Activated T-cell treated with anti-CD3 and anti-CD28 coated beads, Interleukin-2, amount 50 U/mL, for 4 hours (primary cell): ENCODE measurements at places on chromosomes 3 and 15.

- DNase-seq, result no peak
Observed at GRCh38 chr3:17619968-17620367, 122.5 kb downstream of the TBC1D5 start.

- no peak for DNase-seq
Observed at GRCh38 chr15:37135225-37135624, 34.9 kb upstream of the MEIS2 start.

- DNase-seq, result no peak
Observed at GRCh38 chr3:142962520-142963233, 797 bp downstream of the PAQR9 start.

- DNase-seq, result no peak
Observed at GRCh38 chr3:197494366-197495058, 61.3 kb downstream of the BDH1 start.

DNA sequence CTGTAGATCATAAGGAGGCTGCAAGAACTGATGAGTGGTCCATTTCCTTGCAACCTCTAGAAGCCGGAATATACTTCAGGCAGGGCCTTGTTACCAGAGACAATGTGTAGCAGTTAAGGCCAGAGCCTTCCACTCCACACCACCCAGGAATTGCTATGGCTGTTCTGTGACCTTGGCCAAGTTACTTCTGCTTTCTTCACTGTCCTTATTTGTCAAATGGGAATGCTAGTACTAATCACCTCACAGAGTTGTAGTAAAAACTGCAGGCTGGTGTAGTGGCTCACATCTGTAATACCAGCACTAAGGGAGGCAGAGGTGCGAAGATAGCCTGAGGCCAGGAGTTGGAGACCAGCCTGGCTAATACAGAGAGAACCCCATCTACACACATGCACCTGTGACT lies 28.7 kb upstream of the RPN1 start:
- no peak for DNase-seq

GRCh38 chr3:118799303-118799702 lies 235.3 kb downstream of the IGSF11 start:
- no peak for DNase-seq

DNA sequence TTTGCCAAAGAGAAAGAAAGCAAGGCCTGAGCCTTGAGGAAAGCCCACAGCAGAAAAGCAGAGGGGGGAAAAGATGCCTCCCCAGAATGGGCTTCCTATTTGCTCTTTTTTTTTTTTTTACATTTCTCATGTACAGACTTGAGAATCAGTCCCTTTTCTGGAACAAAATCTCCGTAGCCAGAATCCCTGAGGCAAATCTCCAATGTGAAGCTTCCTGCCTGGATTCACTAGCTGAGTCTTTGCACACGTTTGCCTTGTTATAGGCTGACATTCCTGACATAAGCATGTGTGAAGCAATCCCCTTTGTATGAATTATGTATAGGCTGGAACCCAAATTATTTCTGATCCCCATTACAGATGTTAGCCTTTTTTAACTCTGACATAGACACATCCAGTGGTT lies 52.2 kb upstream of the ACTL6A start:
- no peak for DNase-seq

DNA sequence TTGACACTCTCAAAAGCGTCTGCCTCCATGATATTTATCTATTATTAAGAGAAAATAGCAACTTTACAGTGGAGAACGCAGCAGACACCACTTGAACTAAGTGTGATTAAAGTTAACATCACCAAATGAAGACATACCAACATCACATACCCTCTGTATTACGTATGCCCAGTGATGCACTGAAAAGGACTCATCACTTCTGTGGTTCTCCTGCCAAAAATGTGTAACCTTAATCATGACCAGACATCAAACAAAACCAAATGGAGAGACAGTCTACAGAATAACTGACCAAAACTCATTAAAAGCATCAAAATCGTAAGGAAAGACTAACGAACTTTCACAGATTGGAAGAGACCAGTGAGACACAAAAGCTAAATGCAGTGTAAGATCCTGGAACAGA lies 103.2 kb downstream of the PPP2R3A start:
- DNase-seq, result no peak

DNA sequence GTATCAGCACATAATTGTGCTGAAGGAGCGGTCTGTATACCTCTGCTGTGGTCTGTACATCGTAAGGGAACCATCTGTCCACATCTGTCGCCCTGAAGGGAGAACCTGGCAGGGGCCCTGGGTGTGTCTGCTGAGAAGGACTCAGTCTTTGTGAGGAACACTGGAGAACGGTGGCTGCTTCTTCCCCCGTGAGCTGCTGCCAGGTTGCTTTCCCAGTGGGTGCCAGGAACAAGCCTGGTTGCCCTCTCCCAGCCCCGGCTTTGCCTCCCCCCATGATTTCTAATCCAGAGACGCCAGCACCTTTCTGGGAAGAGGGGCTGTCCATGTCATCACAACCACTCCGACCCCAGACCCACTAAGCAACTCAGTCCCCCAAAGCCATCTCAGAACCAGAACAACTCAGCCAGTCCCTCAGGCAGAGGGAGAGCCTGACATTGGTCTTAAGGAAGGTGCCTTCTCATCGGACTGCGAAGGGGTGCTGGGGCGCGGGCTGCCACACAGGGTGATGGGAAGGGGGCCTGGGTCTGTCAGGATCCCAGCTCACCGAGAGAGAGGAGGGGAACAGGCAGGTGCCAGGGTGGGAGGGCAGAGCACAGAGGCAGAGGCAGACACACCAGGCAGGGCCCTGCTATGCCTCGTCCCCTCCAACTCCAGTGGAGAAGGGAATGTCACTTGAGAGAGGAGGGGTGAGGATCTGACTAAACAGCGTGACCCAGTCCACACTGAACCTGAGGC lies 8.5 kb downstream of the TNK2 start:
- no peak for DNase-seq

GRCh38 chr15:69546182-69546581 lies 93.6 kb downstream of the RPLP1 start:
- no peak for DNase-seq

- DNase-seq, result no peak
Observed at GRCh38 chr3:17741621-17742101, 770 bp downstream of the TBC1D5 start.

DNA sequence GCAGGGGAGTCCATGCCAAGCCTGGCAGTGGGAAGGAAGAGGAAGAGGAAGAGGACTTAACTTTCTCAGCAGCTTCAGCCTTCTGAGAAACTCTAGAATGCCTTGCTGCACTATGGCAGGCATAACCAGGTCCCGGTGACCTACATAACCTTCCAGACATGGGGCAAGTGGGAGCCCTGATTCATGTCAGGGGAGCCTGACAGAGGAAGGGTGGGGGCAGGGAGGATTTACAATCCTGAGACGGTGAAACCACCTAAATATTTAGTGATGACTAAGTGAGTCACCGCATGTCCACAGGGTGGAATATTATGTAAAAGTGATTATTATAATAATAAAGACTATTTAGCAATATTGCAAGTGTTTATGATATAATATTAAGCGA lies 46.7 kb downstream of the AMOTL2 start:
- DNase-seq, result no peak

DNA sequence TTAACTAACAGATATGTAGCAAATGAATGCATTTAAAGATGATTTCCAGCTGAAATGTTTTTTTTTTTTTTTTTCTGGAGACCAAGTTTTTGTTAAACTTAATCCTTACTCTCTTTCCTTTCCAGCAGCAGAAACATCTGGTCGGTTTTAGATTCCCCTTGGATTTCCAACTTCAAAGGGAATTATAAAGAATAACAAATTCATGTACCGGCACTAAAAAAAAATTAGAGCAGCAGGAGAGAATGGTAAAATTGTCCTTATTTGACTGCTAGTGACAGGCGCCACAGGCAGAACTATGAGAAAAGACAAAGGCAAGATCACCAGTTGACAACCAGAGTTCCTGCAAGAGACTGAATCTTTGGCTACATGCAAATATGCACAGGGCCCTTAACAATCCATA lies 393.3 kb downstream of the TIGIT start:
- no peak for DNase-seq

- no peak for DNase-seq
Observed at GRCh38 chr3:160409812-160410610, 10.6 kb downstream of the SMC4 start.

GRCh38 chr15:84899750-84900149 lies 15.3 kb downstream of the SLC28A1 start:
- DNase-seq, result no peak

DNA sequence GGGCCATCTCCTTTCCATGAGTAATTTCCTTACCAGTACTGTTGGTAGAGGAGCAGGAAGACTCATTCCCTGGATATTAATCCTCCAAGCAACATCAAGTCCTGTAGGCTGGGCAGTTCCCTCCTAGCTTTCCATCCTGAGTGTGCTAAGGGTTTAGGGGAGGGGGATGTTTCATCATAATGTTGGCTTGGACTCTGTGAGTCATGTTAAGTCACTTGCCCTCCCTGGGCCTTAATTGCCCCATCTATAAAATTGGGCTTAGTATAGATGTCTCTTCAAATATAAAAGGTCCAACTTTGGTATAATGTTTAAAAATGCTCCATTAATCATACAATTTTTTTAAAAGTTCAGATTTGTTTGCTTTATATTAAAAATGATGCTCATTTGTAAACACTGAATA lies 52.7 kb downstream of the TLE3 start:
- no peak for DNase-seq

DNA sequence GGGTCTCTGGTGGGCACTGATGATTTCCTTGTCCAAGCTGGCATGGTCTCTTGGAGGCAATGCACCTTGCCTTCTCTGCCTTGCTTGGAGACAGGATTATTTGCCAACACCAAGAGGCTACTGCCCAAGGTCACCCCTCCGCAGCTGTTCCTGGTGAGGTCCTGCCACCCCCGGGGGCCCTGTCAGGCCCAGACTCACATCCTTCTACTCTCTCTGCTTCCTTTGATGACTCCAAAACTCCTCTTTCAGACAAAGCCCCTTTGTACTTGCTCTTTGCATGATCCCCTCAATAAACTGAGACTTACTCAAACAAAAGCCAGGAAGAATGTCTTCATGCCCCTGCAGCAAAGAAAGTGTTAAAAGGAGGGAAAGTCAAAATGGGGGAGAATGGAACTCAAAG lies 137.7 kb downstream of the MEX3B start:
- no peak for DNase-seq
